Right lobe of liver (tissue), 6 donors: ENCODE measurements at places on chromosomes 5 and 9. TPM values are rescaled to one million over a fixed set of nuclear protein-coding genes. Genes with fewer than 3 reads are reported as not detected.

GRCh38 chr5:82820961-82821845, 256.0 kb downstream of the TMEM167A start:
- DNase-seq, result no peak

GRCh38 chr9:137972988-137973470, 95.4 kb downstream of the CACNA1B start:
- DNase-seq, result no peak

- no peak for DNase-seq
Measured at GRCh38 chr5:146078566-146078965, 26.8 kb downstream of the PLAC8L1 start.

- no peak for DNase-seq
Measured at GRCh38 chr9:73239570-73240265, 88.1 kb downstream of the ANXA1 start.

GRCh38 chr9:18705796-18706392, 231.9 kb downstream of the ADAMTSL1 start:
- DNase-seq, result no peak

DNA sequence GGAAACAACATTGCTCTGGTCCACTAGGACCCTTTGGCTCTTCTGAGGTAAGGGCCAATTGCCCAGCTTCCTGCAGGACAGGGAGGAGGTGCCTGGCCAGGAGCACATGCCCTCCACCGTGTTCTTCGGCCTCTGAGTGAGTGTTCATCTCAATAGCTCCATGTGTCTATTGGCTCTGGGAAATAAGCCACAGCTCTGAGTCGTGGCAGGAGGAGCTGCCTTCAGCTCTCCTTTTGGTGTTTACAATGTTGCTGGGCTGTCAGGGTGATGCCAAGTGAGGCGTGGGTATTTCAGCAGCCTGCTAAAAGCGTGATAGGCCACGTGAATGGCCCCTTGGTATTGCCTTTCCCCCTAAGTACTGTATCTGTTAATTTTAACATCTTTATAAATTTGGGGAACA, 26.6 kb downstream of the GADD45G start:
- no peak for DNase-seq

DNA sequence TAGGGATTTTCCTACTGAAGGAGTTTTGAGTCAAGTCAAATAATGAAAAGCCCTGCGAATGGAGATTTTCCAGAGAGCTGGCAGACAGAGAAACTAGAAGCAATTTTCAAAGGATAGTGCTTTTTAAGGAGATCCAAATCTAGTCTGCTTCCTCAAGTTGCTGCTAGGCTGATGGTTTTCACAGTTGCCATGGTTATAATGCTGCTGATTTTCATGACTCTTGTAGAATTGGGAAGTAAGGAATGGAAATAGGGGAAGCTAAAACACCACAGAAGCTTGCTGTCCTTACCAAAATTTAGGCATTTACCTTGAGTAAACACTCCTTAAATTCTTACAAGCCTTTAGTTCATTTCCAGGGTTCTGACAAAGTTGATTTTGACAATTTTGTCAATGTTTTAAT, 30.1 kb upstream of the HAPLN1 start:
- no peak for DNase-seq

GRCh38 chr5:139021346-139021745, 146.2 kb upstream of the LRRTM2 start:
- DNase-seq, result no peak

DNA sequence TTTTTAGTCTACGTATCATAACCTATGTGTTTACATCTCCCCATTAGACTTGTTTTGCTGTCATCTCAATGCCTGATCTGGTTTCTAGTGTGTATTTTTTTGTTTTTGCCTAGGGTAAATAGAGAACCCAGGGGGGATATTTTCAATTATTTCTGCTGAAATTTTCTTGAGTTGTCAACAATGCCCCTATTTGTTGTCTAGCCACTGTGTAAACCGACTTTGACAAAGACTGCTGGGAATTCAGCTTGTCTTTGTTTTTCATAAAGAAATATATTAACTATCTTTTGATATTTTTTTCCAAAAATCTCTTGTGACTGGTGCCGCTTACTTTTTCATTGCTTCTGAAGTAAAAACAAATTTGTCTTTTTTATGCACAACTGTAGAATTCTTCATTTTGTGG, 28.1 kb downstream of the MACIR start:
- DNase-seq, result no peak

DNA sequence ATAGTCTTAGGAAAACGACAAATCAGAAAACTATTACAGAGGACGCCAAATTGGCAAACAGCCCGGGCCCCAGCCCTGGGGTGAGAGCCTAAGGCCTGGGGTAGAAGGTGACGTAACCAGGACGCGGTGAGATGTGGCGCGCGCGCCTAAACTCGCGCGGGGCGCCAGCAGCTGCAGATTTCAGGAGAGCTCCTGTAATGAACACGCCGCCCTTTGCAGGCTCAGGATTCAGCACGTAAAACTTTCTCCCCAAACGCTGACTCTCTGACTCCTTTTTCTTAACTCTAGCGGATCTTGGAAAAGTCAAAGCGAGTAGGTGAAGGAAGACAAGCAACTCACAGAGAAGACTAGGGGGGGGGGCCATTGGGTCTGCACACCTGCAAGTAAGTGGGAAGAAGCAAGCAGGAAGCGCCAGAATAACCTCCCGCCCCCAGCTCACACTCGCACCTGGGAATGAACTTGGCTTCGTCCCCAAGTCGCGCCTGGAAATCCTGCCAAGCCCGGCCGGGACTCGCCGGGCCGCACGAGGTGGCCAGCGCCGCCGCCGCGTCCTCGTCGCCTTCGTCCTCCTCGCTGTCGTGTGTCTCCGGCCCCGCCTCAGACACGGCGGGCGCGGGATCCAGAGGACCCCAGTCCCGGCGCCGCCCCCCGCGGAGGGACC, 822 bp downstream of the RASEF start:
- DNase-seq, result peak; percentile 33

DNA sequence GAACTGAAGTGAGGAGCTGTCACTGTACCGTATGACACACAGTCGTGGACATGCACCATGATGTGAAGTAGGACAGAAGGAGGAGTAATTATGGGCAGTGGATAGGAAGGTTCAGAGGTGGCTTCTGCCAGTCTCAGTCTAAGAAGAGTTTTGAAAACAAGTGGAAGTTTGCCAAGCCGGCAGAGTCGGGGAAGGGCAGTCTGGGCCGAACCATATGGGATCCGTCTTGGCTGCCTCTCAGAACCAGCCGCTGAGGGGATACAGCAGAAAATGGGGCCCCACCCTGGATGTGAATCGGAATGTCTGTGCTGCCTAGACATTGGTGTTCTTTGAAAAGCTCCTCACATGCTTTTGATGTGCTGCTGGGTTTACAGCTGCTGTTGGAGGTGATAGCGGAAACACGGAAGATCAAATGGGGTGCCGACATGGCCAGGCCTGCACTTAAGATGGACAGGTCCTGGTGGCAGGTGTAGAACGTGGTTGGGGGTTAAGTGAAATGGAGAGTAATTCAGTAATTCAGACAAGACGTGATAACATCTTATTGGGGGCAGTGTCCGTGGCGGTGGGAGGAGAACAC, 11.2 kb downstream of the SNX18 start:
- DNase-seq, result no peak

GRCh38 chr5:62671479-62671878, 92.9 kb downstream of the LRRC70 start:
- DNase-seq, result no peak

- no peak for DNase-seq
Measured at GRCh38 chr5:155103146-155103545, 89.6 kb downstream of the KIF4B start.

- no peak for DNase-seq
Measured at GRCh38 chr5:73066466-73066865, 53.9 kb upstream of the TMEM171 start.

DNA sequence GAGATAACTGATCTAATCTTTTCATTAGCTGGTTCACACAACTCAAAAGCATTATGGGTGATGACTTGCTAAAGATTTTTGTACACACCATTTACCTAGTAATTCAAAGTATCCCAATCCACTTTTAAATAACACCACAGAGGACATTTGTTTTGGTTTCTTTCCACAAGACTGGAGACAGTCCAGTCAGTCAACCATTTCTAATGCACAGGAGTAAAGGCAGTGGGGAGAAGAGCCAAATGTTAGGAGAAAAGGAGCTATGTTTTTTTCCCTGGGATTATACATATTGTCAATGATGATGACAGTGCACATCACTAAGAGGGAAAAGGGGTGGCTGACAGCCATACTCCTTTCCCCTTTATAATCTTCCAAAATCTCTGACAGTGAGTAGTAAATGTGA, 240.9 kb downstream of the GABRB2 start:
- no peak for DNase-seq

The MARCHF11 gene
- not detected for total RNA-seq

The LMX1B gene
- not detected for total RNA-seq

The TAF11L9 gene
- total RNA-seq, result not detected

The PCSK1 gene
- not detected for total RNA-seq

The URM1 gene
- total RNA-seq, result 25.9 TPM

The PCDHGB6 gene
- 3.3 TPM for total RNA-seq

The SNX18 gene
- total RNA-seq, result 28.5 TPM

The PTPDC1 gene
- 1.6 TPM for total RNA-seq

The NME5 gene
- total RNA-seq, result 0.29 TPM

The TMEM215 gene
- not detected for total RNA-seq
